NCI-H1417 treated with DMSO at 0.1 percent for 48 hours (cell line): ENCODE measurements at places on chromosomes 7 and 10.

- DNase-seq, result no peak
Measured at GRCh38 chr10:96124230-96125141, 5.6 kb upstream of the ZNF518A start.

- DNase-seq, result no peak
Measured at GRCh38 chr7:36775676-36776075, 51.4 kb upstream of the AOAH start.

- DNase-seq, result no peak
Measured at GRCh38 chr10:66349726-66350125, 576.1 kb upstream of the LRRTM3 start.

- DNase-seq, result no peak
Measured at GRCh38 chr10:103589074-103589630, 95.6 kb downstream of the NEURL1 start.

- no peak for DNase-seq
Measured at GRCh38 chr10:88392222-88392621, 190.9 kb downstream of the RNLS start.

DNA sequence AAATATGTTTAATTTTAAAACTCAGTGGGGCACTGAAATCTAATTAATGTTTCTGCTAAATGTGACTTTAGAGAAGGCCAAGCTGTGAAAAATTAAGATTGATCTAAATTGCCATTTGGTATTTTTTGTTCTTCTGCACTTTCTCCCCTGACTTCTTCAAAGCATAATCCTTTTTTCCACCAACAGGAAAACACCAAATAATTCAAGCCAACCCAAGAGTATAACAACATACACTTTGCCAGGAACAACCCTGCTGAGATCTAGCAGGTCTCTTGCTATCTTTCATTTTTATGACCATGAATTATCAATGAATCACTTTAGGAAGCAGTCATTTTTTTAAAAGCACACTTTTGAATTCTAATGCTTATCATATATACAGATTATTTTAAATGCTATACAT is 100.1 kb downstream of the USP6NL start:
- no peak for DNase-seq

GRCh38 chr7:36217211-36217960 is 64.3 kb downstream of the EEPD1 start:
- DNase-seq, result no peak

GRCh38 chr7:47808321-47808720 is 139.9 kb downstream of the PKD1L1 start:
- DNase-seq, result no peak

DNA sequence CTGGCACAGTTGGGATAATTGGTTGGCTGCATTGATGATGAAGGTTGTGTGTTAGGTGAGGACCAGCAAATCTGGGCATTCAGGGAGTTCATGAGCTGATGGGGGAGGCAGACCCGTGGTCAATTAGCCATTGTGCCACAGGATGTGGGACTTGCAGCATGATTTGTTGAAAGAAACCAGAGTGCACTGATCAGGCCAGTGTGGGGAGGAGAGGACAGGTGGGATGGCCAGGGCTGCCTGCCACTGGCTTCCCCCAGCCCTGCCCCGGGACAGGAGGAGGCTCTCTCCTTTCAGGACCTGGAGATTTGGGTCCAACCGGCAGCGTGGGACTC is 4.3 kb downstream of the CLIP2 start:
- no peak for DNase-seq

- no peak for DNase-seq
Measured at GRCh38 chr10:29254123-29255046, 34.5 kb upstream of the LYZL1 start.

DNA sequence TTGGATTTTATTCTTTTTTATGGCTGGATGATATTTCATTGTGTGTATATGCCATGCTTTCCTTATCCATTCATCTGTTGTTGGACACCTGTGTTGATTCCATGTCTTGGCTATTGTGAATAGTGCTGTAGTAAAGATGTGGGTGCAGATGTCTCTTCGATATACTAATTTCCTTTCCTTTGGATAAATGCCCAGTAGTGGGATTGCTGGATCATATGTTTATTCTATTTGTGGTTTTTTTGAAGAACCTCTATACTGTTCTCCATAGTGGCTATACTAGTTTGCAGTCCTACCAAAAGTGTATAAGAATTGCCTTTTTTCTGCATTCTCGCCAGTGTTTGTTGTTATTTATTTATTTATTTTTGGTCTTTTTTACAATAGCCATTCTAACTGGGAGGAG is 159.8 kb downstream of the WNT2 start:
- no peak for DNase-seq

DNA sequence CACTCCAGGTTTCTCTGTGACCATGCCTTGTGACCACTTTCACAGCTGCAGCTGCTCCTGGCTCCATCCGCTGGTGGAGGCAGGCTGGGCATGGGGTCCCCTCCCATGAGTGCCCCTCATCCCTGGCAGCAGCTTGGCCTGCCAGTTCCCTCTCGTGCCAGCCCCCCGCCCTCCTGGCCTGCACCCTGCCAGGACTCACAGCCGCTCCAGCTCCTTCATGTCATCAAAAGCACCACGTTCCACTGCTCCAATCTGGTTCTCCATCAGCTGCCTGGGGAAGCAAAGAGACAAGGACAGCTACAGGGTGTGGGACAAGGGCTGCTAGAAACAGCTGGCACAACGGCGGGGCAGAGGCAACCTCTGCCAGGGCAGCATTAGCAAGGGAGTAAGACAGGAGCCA is 22.6 kb downstream of the SLIT1 start:
- no peak for DNase-seq

- peak; percentile 43 for DNase-seq
Measured at GRCh38 chr7:19390795-19391194, 245.6 kb upstream of the FERD3L start.

- no peak for DNase-seq
Measured at GRCh38 chr7:157560258-157560654, 223.5 kb downstream of the DNAJB6 start.

- DNase-seq, result no peak
Measured at GRCh38 chr10:59284118-59284975, 78.0 kb downstream of the FAM13C start.

DNA sequence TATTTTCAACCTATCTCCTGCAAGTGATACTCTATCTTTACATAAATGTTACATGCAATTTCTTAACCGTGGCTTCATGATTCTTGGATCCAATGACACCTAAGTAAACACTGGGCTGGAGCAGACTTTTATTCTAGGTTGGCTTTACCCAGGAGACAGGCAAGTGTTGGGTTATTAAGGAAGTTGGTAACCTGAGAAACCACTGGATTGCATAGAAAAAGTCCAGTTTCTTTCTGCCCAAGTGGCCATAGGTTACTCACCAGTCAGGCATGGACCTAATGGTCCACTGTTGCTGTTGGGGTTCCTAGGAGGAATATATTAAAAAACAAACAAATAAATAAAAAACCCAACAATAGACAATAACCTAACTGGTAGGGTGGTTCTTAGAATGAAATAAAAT is 112.8 kb downstream of the SEMA3D start:
- DNase-seq, result no peak

GRCh38 chr10:113474752-113475151 is 78.1 kb upstream of the HABP2 start:
- DNase-seq, result no peak

DNA sequence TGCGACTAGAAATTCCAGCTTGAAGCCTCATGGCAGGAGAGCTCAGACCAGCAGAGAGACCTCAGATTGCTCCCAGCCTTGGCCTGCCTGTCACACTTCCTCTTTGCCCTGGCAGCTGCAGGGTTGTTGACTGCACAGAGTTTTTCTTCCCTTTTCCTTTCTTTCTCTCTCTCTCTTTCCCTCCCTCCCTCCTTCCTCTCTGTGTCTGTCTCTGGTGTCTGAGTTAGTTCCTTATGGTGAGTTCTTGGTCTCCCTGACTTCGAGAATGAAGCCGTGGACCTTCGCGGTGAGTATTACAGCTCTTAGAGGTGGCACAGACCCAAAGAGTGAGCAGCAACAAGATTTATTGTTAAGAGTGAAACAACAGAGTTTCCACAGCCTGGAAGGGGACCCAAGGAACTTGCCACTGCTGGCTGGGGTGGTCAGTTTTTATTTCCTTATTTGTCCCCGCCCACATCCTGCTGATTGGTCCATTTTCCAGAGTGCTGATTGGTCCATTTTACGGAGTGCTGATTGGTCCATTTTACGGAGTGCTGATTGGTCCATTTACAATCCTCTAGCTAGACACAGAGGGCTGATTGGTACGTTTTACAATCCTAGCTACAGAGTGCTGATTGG is 266.3 kb downstream of the RPS24 start:
- DNase-seq, result no peak

DNA sequence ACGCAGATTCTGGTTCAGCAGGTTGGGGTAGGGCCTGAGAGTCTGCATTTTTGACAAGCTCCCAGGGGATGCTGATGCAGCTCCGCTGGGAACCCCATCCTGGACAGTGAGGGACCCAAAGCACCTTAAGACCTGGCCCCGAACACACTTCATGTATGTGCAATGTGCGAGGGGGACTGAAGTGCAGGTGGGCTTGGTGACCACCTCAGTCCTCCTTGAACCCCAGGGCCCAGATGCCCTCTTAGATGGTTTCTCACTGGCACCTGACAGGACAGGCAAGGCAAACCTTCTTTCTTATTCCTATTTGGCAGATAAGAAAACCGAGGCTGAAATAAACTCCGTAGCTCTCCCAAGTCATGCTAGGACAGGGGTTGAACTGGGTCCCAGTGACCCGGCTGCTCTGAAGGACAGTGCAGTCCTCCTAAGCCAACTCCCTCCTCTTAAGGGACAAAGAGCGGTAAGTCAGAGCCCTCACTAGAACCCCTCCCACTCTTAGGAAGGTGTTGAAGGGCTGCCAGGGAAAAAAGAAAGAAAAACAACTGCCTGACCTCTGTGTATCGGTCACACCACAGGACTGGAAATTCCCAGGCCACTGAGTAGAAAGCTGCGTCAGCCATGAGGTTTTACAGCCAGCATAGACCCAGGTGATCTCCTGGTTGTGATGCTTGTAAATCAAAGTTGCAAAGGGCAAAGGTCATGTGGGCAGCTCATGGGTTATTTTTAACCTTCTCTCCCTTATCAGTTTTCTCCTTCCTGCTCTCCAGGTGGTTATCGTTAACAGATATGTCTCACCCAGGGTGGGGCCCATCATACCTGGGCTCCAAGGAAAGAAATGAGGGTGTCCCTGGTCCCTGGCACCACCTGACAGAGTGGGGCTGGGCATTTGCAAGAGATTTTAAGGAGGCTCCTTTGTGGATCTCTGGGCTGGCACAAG is 90.9 kb upstream of the SMNDC1 start:
- DNase-seq, result no peak

DNA sequence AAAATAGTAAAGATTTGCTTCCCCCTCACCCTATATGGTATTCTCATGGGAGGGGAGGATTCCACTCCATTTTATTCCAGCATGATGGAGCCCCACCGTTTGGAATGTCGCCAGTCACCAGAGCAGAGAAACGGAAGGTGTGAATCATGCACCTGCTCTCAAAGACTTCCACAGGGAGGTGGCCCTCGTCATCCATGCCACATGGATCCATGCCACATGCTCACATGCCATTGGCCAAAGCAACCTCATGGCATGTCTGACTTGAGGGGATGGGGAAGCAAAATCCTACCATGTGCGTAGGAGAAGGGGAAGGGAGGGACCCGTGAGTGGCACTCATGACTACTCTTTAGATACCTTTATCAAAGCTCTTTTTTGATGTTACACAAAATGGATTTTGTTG is 256.0 kb downstream of the SKAP2 start:
- no peak for DNase-seq

GRCh38 chr10:17375936-17376584 is 78.3 kb downstream of the ST8SIA6 start:
- DNase-seq, result no peak

DNA sequence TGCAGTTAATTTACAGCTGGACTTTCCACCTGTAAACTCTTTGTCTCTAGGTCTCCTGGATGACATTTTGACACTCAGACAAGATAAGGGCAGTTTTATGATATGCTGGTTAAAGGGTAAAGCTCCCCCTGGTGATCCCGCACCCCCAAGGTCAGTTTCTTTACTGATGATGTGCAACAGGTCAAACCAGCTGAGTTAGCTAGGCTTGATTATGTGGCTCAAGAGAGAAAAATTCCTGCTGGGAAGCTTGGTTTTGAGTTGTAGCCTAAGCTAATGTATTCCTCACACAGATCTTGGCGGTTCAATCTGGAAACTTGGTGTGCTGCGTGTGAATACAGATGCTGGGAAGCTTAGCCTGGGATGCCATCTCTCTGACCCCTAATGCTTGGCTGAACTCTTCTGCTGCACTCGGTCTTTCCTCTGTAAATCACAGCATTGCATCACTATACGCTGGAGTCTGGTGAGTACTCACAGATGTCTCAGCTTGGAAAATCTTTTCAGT is 11.4 kb upstream of the AKR1D1 start:
- DNase-seq, result no peak

DNA sequence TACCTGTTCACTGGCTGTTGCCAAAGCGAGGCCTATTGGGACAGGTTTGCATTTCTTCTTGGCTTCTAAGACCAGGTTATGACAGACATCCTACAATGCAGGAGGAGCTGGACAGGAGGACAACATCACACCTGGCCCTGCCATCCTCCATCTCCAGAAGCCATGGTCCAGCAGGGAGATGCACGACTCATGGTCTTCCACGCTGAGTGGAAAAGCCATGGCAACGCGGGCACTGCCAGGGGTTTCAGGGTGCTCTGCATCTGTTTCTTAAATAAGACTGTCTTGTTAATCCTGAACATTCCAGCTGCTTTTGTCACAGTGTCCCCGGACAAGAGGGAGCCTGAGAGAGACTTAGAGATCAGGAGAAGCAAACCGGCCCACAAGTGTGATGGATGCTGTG is 40.3 kb downstream of the CLRN3 start:
- no peak for DNase-seq

DNA sequence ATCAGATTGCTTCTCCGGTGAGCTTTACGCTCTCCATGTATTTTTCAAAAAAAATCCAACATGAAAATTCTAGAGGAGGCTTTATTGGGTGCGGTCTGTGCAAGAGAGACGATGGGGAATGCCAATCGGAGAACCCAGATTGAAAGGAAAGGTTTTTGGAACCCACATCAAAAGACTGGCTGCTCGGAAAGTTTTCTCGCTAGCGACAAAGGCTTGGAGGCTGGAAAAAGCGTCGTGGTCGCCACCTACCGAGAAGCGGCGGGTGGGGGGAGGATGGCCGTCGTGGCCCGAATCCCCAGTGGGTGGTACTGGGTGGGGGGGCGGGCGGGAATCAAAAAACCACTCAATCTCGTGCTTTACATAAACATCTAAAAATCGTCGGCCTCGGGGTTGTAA is 1.1 kb upstream of the GTF2I start:
- DNase-seq, result peak; percentile 15

- no peak for DNase-seq
Measured at GRCh38 chr7:129604713-129605437, 6.6 kb upstream of the NRF1 start.

- DNase-seq, result no peak
Measured at GRCh38 chr10:79404231-79404609, 41.2 kb downstream of the ZCCHC24 start.

GRCh38 chr10:20616918-20617810 is 279.9 kb downstream of the NEBL start:
- no peak for DNase-seq

DNA sequence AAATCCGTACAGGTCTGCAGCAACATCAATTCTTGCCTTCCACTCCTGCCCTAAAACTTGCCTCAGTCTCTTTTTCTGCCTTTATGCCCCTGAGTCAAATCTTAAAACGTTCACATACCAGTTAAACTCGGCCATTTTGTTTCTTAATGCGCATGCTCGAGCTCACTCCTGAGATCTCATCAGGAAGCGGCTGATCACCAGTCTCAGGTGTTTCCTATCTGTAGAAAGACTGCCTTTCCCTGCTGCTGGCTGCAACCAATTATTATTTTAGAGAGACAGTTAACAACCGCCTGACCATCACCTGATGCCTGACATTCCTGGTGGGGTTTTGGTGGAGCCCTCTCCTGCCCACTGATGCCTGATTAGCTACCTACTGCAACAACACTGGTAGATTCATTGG is 70.2 kb upstream of the TMEM140 start:
- DNase-seq, result no peak
